GM23248 (cell line): ENCODE measurements at places on chromosomes 2 and 18.

DNA sequence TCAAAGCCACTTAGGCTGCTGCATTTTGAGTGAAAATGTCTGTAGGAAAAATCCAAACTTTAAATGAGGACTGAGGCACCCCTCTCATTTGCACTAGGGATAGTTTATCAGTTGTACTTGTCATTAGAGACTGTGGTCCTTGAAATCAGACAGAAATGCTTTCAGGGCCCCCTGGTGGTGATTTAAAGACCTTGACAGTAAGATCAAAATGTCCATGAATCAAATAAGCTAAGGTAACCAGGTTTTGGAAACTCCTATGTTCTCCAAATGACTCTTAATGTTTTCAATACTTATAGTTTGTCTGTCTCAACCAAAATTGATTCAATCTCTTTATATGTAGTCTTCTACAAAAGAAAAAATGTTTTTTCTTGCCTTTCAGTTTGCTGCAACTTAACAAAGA is 28.8 kb upstream of the DDX18 start:
- peak; percentile 65 for DNase-seq

- no peak for DNase-seq
These were observed 217.8 kb upstream of the STON1 start for GRCh38 chr2:48312126-48312525.

DNA sequence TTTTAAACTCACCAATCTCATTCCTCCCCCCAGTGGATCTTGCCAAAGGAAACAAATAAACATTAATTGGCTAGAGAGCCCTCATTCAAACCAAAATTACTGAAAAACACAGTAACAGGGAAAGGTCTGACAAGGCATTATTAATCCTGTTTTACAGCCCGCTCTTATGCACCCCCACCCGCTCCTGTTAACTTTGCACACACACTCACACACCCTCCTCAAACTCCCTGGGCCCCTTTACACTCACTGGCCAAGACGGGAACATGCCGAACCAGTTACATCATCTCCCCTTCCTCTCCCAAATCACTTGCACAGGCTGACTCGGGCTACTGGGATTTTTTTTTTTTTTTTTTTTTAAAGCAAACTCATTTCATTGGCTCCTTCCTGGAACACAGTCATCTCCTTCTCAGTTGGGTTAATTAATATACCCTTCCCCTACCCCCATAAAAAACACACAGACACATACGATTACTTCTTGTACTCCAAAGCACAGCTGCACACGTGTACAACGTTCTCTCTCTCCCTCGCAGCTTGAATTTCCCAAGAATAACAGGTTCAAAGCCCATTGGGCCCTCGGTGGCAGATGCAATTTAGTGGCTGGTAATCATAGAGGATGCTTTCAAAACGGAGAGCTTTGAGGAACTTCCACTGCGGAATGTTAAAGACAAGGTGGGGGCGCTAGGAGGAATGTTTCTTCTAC is 31.8 kb downstream of the KLF7 start:
- DNase-seq: peak; percentile 78

- DNase-seq: no peak
These were observed 70.0 kb upstream of the ATL2 start for GRCh38 chr2:38446906-38447561.

DNA sequence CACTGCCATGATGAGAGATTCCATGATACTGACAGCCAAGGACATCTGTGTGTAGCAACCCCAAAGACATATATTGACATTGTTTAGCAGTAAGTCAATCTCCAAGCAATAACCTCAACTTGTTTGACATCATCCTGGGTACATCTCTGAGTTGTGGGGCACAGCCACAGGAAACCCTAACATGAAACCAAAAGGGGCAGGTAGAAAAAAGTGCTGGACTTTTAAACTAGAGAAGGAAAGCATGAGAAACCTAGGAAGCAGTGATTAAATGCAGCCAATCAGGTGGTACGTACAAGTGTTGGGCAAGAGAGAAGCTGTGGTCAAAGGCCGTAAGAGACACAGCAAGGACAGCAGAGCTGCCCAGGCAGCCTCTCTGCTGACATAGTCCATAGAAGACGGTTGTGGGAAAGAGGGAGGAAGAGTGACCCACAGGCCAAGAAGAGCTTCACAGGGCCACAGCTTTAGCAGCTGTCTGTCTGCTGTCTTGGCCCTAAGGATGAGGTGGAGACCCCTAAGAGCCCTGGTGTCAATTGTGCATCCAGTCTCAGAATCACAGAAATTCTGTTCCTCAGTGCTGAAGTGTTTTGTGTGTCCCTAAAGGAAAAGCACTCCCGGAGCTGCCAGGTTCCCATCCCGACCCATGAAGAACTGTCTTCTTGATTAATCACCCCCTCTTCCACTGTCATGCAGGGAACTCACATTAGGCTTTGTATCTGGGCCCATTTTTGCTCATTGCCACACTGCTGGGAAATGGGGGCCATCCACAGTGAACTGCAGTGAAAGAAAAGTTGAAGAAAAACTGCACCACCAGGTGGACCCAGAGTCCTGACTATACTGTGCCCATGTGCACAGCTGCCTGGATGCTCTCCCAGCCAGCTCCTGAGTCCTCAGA is 25.4 kb upstream of the CHN1 start:
- DNase-seq: peak; percentile 67

- peak; percentile 35 for DNase-seq
These were observed 5.6 kb downstream of the TANK start for GRCh38 chr2:161165811-161166210.

GRCh38 chr18:73563345-73563744 is 584.3 kb downstream of the FBXO15 start:
- peak; percentile 79 for DNase-seq

GRCh38 chr2:58930537-58930936 is 689.4 kb upstream of the FANCL start:
- no peak for DNase-seq

GRCh38 chr2:227491386-227491785 is 19.4 kb downstream of the AGFG1 start:
- DNase-seq: no peak

DNA sequence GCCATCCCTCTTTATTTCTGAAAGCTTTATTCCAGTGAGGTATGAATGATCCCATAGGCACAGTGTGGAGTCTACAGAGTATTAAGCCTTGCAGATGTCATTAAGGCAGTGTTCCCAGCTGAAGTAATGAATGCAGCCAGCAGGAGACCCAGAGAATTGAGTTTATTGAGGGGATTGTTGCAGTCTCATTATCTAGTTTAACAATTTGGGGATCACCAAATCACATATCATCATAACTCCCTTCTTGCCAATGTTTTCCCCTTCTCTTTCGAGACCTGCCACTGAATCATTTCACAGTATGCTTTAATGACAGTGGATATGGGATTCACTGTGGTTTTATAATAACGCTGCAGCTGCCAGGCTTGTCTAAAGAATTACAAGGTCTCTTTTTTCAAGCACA is 249.3 kb upstream of the FSHR start:
- no peak for DNase-seq

GRCh38 chr2:231172025-231172424 is 26.4 kb upstream of the ARMC9 start:
- peak; percentile 63 for DNase-seq

GRCh38 chr2:172821370-172822338 is 86.0 kb downstream of the RAPGEF4 start:
- no peak for DNase-seq

DNA sequence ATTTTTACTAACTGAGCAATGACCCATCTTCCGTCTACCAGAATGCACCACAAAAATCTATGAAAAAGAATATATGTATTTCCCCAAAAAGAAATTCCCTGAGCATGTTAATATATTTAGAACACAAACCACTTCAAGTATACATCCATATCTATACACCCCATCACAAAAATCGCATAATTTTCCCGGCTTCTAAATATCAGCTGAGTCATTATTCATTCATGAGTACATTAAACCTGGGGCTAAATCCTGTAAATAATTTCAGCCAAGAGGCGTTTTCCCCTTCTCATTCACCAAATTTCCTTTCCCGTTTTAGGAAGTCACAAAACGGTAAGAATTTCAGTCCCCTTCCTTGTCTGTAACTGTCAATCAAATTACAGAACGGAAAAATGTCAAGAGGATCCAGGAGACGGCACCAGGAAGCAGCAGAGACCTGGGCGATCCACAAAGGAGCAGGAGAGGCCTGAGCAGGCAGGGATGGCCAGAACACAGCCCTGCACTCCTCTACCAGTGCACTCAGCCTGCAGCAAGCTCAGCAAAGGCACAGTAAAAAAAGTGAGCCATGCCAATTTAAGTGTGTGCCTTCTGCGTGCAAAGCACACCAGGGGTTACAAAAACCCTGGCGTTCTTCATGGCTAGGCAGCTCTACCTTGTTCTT is 300.7 kb downstream of the TCF4 start:
- peak; percentile 53 for DNase-seq

DNA sequence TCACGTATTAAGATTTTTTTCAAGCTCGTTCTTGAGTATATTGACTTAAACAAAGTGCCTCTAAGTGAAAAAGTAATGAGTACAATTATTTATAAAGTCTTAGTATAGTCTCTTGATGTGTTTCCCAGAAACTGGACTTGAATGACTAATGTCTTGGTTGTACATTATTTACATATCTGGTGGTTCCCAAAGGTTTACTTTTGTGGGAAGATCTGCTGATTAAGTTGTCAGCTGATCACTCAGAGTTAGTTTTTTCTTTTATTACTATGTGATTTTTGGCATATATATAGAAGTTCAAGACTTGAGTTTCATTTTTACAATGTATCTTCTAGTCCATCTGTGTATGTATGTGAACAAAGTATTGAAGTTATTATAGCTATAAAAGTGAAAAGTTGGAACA is 29.5 kb downstream of the RNF144A start:
- peak; percentile 89 for DNase-seq

- peak; percentile 9 for DNase-seq
These were observed 114.8 kb upstream of the SLC38A11 start for GRCh38 chr2:165070076-165070475.

GRCh38 chr2:158979772-158980171 is 11.3 kb downstream of the TANC1 start:
- peak; percentile 62 for DNase-seq

- peak; percentile 40 for DNase-seq
These were observed 17.9 kb upstream of the CAVIN2 start for GRCh38 chr2:191864628-191865374.

DNA sequence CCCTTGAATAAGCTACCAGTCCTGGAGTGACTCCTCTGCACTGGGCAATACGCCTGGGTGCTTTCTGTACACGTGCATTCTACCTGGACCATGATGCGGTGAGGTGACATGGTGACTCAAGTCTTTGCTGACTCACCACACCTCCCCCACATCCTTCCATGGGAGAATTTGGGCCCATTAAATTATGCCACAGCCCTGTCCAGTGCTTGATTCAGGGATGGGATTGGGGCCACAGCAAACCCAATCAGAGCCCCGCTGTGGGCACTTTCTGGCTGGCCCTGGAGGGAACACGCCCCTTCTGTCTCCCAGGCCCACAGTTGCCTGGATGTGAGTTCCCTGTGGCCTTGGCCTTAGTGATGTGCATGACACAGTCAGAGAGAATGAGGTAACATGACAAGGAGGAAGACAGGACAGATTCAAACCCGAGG is 86.9 kb downstream of the LRRC30 start:
- no peak for DNase-seq

- DNase-seq: no peak
These were observed 33.5 kb upstream of the NOL4 start for GRCh38 chr18:34258176-34258575.

- DNase-seq: peak; percentile 65
These were observed 21.4 kb upstream of the SPIRE1 start for GRCh38 chr18:12679183-12679786.

GRCh38 chr2:110124038-110124825 is 8.6 kb upstream of the MALL start:
- no peak for DNase-seq

GRCh38 chr2:17540813-17541530 is 476 bp downstream of the VSNL1 start:
- no peak for DNase-seq

DNA sequence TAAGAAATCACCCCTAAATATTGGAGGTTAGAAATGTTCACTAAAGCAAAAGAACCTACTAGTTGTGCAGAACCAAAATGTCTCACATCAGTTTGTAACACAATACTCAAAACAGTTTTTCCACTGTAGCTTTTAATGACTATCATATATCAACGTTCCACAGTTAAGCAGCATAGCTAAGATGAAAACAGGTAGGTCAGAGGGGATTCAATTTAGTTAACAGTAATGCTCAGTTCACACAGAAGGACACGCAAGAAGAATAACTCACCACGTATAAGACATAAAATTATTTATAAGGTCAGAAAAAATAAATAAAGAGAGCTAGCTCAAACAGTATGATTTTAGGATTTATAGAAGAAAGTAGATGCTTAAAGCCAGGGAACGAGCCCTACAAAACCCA is 118.9 kb upstream of the CCDC150 start:
- no peak for DNase-seq

GRCh38 chr2:45450634-45451033 is 160.4 kb downstream of the SRBD1 start:
- DNase-seq: no peak

DNA sequence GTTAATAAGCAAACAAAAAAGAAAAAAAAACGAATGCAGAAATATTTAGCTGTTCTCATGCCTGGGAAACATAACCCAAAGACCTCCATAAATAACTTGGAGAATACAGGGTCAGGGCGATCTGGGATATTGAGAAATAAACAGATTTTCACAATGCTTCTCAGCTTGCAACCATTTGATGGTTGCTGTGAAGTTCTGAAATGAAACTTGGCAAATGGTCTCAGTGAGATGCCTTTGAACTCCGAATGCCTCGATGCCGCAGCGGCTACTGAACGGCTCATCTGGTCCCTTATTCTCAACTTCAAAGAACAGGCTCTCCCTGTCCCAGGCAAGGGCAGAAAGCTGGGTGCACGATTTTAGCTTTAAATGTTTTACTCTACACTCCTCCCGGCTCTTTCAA is 78.1 kb downstream of the ZNF516 start:
- DNase-seq: peak; percentile 80

DNA sequence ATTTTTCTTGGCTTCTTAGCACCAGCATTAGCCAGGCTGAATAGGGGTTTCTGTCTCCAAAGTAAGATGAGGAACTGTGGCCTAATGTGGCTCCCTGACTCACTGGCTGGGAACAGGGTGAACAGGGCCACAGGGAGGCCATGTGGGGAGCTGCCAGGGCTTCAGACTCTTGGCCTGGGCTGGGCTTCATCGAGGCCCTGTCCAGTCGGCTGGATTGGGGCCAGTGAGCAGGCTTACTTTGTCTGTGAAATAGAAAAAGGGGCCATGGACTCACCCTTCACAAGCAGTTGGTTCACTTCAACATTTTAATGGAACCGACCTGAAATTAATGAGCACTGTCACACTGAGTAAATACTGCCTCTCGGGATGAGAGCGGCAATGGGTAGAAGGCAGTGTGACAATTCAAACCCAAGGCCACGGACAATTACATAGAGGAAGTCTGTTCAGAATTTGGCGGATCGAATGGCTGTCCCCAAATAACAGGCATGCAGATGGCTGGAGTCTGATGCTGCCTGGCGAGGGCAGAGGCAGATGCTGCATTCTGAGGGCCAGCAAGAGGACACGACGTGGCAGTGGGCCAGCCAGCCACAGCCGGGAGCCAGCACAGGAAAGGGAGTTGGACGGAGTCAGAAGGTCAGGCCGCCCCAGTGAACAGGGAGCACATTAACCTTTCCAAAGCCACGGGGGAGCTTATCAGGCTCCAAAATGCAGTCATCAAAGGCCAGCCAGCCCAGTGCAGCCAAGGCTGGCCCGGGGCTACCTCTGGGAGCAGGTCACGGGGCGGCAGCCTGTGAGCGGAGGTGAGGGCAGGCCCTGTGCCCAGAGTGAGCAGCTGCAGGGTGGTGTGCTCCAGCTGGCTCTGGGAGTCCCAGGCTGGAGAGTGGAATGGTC is 146.6 kb upstream of the REV1 start:
- peak; percentile 16 for DNase-seq
